Suppressor macrophage treated with lipopolysaccharide for 4 hours (primary cell): ENCODE measurements at places on chromosomes 1 and 21.

DNA sequence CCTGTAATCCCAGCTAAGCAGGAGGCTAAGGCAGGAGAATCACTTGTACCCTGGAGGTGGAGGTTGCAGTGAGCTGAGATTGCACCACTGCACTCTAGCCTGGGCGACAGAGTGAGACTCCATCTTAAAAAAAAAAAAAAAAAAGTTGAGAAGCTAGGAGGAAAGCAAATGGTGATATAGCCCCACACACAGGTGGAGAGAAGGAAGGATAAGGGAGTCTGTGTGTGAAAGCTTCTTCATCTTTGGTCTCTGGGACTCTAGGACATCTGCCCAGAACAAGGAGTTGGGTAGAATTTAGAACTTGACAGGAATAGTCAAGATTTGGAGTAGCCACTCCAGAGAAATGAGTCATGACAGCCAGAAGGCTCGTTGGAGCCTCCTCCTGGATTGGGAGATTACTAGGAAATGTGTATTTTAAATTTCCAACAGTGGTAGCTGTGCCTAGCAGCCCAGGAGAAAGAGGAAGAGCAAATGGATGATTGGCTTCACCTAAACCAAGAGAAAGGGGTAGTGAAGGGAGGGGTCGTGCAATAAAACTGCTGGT, 19.9 kb downstream of the NPL start:
- no peak for DNase-seq

- DNase-seq, result no peak
Observed at GRCh38 chr1:220917535-220918209, 38.4 kb downstream of the HLX start.

- DNase-seq, result no peak
Observed at GRCh38 chr1:101820071-101820470, 176.7 kb downstream of the OLFM3 start.

GRCh38 chr1:4778056-4778455, 123.6 kb downstream of the AJAP1 start:
- no peak for DNase-seq

DNA sequence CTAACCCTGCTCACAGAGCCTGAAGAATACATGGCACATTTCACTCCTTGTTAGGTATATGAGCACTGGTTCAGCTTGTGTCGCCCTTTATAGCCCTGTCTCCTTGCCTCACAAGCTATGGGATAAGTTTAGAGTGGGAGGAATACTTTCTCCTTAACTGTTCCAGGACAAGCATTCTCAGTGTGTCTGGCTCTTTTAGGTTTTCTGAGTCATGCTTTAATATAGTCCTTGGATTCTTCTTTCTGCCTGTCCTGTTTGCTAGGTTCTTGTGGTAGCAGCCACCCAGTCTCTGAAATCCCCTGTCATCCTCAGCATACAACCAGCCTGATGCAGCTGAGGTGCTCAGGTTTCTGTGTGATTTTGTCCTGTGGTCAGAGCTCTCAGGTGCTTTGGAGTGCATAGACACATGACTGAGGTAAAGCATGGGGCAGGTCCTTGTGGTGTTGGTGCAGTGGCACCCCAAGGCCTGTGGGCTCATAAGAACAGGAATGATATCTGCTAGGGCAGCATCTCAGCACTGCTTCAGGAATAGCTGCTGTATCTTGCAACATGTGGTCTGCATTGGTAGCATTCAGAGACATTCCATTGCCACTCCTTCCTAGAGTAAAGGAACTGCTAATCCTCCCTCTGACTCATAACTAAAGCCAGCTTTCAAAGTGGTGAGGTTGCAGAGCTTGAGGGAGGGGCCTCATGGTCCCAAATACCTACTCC, 14.2 kb upstream of the CASQ2 start:
- peak; percentile 25 for DNase-seq

- no peak for DNase-seq
Observed at GRCh38 chr1:55480029-55480795, 265.0 kb upstream of the USP24 start.

- DNase-seq, result no peak
Observed at GRCh38 chr1:1167398-1167821, 6.3 kb upstream of the TTLL10 start.

DNA sequence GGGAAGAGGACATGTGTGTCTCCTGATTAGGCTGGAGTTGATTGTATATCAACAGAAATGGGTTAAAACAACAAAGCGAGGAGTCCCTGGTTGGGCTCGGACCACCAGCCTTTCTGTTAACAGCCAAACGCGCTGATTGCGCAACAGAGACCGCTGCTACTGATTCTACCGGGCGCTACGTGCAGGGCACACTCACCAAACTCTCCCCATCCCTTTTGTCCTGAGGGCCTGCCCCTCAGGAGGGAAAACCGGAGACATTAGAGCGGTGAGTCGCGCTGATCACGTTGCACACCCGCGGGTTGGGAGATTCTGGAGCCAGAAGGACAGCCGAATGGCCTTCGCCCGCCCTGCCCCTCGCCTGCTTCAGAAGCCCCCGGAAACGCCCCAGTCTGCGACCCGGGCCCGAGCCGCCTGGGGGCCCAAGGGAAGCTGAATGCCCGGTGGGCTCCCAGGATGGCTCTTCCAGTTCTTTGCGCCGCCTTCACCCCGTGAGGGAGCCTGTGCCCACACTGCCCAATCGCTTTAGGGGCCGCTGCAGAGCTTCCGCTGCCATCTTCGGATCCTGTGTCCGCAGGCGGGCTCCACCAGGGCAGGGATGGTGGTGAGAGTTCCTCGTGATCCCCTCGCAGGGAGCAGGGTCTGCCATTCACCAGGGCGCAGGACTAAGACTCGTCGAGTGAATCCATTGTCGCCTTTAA, 165.4 kb upstream of the NBPF11 start:
- no peak for DNase-seq

DNA sequence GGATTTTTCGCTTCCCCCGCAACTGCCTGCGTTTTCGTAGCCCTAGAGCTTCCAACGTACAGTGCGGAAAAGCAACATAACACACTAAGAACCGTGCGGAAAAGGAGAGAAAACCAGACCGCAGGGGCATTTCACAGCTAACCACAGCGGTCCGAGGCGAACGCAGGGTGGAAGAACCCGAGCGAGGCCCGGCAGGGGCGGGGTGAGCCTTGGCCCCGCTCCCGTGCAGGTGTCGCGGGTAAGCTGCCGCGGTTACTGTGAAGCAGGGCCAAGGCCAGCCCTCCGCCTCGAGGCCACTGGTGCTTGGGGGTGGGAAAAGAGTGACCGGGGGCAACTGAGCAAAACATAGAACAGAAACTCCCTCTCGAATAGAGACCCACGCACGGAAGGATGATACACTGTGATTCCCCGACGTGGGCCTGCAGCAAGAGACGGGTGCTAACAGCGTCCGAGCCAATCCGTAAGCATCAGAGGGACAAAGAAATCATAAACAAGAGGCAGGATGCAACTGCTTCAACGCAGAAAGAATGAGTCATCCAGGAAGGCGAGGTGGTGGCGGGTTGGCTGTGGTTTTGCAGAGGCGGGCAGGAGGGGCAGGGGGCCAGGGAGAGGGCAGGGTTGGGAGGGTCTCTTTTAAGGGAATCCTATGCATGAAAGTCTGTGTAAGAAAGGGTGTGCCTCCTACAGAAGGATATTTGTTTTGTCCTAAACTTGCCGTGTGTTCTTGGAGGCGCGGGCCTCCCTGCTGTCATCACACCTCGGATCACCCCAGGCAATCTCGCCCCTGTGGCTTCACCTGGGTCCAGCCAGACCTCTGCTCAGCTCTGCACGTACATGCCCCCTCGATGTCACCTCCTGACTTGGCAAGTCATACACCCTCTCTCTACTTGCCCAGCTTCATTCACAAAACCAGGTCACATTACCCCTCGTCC, 7.3 kb downstream of the GNG4 start:
- peak; percentile 66 for DNase-seq

GRCh38 chr1:57485643-57486042, 61.8 kb upstream of the DAB1 start:
- DNase-seq, result no peak

GRCh38 chr1:165629848-165630628, 996 bp upstream of the MGST3 start:
- DNase-seq, result no peak

GRCh38 chr1:10680487-10680886, 116.0 kb downstream of the CASZ1 start:
- no peak for DNase-seq

DNA sequence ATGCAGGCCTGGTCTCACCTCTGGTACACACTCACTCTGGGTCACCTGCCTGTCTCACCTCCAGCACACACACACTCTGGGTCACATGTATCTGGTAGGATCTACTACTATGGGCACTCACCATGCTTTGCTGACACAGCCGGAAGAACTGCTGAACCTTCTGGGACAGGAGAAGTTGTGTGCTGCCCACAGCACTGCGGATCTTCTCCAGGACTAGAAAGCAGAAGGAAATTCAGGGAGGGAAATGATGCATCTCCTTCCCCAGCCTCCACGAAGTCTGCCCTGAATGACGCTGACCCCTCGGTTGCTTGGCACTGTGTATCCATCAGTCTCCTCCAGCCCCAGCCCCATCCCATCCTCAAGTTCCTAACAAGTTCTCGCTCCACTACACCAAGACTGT, 7.9 kb upstream of the SMIM12 start:
- peak; percentile 64 for DNase-seq

GRCh38 chr21:36104317-36105300, 30.3 kb upstream of the CBR3 start:
- peak; percentile 61 for DNase-seq

GRCh38 chr1:151011154-151011850, 3.1 kb downstream of the PRUNE1 start:
- DNase-seq, result no peak

DNA sequence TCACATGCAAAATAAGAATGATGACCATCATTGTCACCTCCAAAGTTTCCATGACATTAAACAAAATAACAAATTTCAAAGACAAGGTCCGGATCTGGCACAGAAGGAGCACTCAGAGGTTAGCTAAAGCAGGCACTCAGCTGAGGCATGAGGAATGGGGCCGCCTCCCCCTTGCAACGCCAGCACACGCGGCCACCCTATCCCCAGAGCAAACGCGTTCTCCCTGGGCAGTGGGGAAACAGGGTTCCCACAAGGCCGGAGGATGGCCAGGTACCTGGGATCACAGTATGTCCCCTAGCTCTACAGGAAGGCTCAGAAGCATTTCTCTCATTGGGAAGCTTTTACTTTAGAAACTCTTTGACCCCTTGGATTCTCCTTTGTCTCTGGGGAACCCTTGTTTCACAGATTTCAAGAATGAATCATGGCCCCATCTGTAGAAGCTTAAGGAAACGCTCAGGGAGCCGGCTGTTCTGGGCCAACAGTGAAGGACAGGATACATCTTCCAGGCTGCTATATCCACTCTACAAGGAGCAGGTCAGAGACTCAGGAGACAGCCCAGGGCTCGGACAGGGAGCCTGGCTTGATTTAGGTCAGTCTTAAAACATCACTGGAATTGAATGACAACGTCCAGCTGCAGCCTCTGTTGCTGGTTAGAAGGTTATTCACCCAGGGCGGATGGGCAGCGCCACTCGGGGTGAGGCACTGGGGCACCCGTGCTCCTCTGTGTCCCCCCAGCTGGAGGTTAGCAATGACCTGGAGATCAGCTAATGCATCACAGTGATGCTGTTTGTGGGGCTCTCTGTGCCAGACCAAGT, 496.4 kb downstream of the NPHP4 start:
- no peak for DNase-seq

- no peak for DNase-seq
Observed at GRCh38 chr21:45303091-45303615, 15.5 kb upstream of the POFUT2 start.

DNA sequence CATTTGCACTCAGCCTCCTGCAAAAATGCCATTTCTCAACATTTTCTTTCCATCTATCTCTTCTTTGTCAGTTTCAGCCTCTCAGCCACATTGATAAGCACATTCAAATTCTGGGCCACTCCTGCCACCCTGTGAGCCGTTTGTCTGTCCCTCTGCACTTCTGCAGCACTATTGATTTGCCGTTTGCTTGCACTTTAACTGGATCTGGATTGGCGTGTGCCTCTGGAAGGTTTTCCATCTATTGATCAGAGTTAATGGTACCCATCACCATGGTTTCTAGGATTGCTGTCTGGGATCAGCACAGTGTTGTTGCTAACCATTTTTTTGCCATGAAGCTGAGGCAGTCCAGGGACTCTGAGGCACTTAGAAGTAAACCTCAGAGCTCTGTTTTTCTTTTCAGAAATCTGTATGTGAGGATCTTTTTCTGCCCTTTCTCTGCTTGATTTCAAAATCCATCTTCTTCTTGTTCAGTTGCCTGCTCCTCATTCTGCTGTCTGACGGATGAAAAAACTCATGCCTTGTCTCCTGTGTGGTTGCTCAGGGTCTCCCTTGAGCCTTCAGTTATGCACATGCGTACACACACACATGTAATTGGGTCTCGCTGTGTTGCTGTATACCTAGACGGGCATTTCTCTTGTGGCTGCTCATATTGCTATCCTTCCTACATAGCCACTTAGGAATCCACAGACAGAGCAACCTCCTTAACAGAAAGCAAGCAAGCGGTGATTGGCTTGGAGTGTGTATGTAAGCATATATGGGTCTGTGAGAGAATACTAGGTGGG, 67.9 kb downstream of the NOS1AP start:
- DNase-seq, result no peak

- DNase-seq, result no peak
Observed at GRCh38 chr1:93798291-93798690, 80.7 kb downstream of the DNTTIP2 start.

DNA sequence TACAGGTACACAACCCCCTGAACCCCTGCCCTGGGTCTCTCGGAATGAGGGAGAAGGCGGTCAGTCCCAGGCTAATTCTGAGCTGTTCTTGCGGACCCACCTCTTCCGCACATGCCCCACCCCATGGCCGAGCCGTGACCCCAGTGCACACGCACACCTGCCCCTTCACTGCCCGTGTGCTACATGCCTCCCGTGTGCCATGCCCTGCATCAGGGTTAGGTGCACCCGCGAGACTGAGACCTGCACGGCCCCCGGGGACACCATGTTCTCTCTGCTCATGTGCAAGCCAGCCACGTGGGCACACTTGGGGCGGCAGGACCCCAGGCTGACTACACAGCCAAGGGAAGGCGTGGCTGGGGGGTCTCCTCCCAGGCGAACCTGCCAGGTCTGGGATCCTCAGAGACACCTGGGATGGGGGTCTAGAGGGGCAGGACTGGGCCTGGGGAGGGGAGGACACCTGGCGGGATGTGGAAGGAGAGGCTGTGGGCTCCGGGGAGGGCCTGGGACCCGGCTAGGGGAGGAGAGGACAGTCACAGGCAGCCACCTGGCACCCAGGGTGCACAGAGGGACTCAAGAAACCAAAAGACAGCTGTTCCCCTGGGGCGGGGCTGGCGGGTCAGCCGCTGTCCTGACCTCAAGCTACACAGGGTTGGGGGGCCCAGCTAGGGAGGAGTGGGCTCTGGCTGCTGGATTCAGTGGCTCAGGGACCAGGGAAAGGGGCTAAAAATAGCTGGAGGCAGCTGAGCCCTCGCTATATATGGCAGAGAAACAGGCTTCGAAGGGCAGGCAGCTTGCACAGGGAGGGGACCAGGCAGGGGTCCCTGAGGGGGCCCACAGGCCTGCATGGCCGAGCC, 133.4 kb downstream of the CASZ1 start:
- DNase-seq, result no peak

- DNase-seq, result peak; percentile 83
Observed at GRCh38 chr1:9823943-9824701, at the start of gene CLSTN1. Gene CLSTN1, minus strand, starts transcription at chr1:9823965. Its CDS starts 232 bp downstream, at chr1:9823733.

- peak; percentile 76 for DNase-seq
Observed at GRCh38 chr1:27395441-27396195, 3.2 kb downstream of the GPR3 start.

GRCh38 chr1:68959461-68960030, 462.7 kb upstream of the DEPDC1 start:
- no peak for DNase-seq

GRCh38 chr1:12709696-12710095, 6.2 kb upstream of the AADACL3 start:
- DNase-seq, result no peak
